ENCODE measurements at places on chromosomes 3 and 15.

GRCh38 chr15:95958382-95958781, 372.1 kb upstream of the NR2F2 start:
- DNase-seq, result no peak

DNA sequence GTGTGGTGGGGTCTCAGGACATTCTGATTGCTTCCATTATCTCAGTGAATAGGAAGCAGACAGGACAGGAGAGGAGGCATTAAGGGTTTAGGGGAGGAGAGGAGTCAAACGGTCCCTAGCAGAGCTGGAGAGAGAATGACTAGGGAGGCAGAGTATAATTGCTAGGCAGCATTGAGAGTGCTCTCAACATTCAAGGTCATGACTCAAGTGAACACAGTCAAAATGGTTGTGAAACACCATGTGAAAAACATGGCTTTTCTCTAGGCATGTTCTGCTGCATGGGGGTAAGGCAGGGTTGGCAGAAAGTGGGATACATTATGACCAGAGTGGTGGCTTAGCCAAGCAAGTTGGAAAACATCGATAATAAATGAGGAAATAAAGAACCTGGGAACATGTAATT, 19.5 kb upstream of the HRH1 start:
- no peak for DNase-seq

DNA sequence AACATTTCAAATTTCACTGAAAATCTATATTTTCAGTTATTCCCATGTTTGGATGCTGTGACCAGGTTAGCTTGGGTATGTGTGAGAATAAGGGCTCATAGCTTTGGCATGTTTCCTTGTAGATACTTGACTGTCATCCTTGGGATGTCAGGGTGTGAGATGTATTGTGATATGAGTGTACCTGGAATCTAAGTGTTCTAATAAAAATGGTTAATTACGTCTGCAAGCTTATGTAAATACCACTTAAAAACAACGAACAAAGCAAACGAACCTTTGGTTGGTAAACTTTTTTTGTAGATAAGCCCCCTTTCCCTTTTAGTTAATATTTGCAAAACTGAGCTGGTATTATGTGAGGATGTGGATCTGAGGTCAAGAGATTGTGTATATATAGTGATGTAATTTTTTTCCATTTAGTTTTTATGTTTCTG, 63.5 kb downstream of the FNDC3B start:
- DNase-seq, result no peak

GRCh38 chr3:9912294-9912935, 4.5 kb upstream of the IL17RC start:
- DNase-seq, result peak; percentile 67

DNA sequence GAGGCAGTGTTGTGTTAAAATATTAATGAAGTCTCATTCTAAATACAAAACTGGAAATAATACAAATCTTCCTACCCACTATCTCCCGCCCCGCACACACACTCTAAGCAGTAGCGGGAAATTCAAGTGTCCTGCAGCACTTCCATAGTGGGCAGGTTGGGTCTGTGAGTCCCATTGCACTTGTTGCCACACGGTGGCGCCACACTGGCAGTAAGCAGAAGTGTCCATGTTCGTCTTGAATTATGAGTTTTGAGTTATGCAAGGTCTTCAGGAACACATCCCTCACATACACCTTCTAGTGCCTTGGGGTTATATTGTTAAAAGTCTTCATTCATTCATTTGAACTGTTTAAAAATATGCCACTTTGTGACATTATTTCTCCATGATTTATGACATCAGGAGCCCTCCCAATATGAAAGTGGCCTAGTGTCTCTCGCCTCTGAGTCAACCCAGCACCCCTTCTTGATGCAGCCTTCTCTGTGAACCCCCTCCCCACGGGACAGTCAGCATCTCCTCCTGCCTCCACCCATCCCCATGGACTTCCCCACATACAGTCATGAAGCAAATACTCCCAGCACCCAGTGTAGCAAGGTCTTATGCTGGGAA, 17.6 kb upstream of the CCDC174 start:
- peak; percentile 41 for DNase-seq

- no peak for DNase-seq
Measured at GRCh38 chr15:96264351-96264798, 66.1 kb upstream of the NR2F2 start.

GRCh38 chr15:82079736-82080135, 33.9 kb upstream of the MEX3B start:
- DNase-seq, result no peak

- DNase-seq, result no peak
Measured at GRCh38 chr15:58221591-58222241, 83.5 kb downstream of the AQP9 start.

DNA sequence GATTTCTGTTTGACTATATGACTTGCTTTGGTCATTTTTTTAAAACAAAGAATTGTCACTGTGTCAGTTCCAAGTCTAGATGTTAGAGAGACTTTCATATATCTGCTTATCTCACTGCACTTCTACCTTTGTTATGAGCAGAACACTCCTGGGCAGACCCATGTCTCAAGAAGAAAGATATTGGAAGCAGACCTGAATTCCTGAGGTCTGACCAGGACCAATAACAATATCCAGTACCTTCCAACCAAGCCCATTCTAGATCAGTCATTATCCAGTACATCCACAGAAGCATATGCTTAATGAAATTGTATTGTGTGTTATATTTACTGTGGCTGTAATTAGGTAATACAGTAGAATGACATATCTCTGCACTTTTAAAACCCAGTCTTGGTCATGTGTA, 811.3 kb upstream of the GBE1 start:
- no peak for DNase-seq

GRCh38 chr15:69504352-69505040, 51.9 kb downstream of the RPLP1 start:
- DNase-seq, result peak; percentile 17

- DNase-seq, result no peak
Measured at GRCh38 chr3:141938011-141938500, 61.6 kb downstream of the ATP1B3 start.

GRCh38 chr3:153029350-153029749, 132.7 kb upstream of the RAP2B start:
- no peak for DNase-seq

GRCh38 chr3:138850151-138850550, 15.4 kb upstream of the PIK3CB start:
- DNase-seq, result no peak

GRCh38 chr15:29014493-29014892, 128.7 kb downstream of the APBA2 start:
- DNase-seq, result no peak
